Dermis blood vessel endothelial cell (primary cell): ENCODE measurements at places on chromosomes 12 and 14. TPM values are rescaled to one million over a fixed set of nuclear protein-coding genes. Genes with fewer than 3 reads are reported as not detected.
A peak's percentile ranks its signal among the peaks of the same experiment; 100 is the strongest.

GRCh38 chr14:39138440-39138839, 24.3 kb downstream of the GEMIN2 start:
- no peak for DNase-seq

The SDR9C7 gene
- total RNA-seq, result not detected in 2 replicates

The PRIMA1 gene
- not detected in 2 replicates for total RNA-seq

DNA sequence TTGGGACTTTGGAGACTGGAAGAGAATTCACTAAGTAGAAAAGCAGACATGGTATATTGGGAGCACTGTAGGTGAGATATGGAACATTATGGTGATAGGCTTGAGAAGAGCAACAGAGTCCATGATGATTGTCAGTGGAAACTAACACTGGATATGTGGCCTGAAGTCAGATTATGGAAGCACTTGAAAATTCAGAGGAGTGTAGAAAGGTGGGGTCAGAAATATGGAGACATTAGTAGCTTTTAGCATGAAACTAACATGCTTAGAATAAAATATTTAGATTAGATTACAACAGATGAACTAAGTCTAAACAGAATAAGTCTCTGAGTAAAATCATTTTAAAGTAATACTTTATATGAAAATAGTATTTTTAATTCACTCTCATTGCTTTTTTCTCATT, 499.1 kb downstream of the TMEM117 start:
- DNase-seq, result no peak

The KRT82 gene
- not detected in 2 replicates for total RNA-seq

- no peak for DNase-seq
Observed at GRCh38 chr14:25988536-25988935, 609.3 kb downstream of the NOVA1 start.

The CLEC4D gene
- total RNA-seq, result not detected in 2 replicates

The AVPR1A gene
- under 0.01 and 0.19 TPM in 2 replicates for total RNA-seq

The SYNE3 gene
- total RNA-seq, result 15.5 and 33.6 TPM in 2 replicates

GRCh38 chr12:69685810-69686209, 13.3 kb downstream of the BEST3 start:
- DNase-seq, result peak; percentile 12
